ENCODE measurements at places on chromosomes 13 and 19. TPM values are rescaled to one million over a fixed set of nuclear protein-coding genes. Genes with fewer than 3 reads are reported as not detected.

- H3K27ac ChIP-seq, result no peak overlapping the region
- peak; percentile 75 for DNase-seq
- peaks cover 7% of the 10 kb centered on the region for H3K4me1 ChIP-seq
- H3K4me3 ChIP-seq, result no peak overlapping the region
Measured at GRCh38 chr19:2266183-2266993, 10.2 kb upstream of the JSRP1 start.

DNA sequence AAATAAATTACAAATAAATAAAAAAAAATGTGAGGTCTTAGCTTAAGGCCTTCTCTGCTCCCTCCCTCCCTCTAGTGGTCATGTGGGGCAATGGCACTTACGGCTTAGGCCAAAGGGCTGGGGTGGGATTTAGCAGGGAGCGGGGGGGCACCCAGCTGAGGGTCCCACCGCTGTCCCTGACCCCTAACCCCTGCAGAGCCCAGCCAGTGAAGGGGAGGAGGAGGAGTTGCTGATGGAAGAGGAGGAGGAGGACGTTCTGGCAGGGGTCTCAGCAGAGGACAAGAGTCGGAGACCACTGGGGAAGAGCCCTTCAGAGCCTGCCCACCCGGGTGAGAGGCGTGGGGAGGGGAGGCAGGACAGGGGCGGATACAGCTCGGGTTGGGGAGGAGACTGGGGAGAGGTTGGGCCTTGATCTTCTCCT lies 9.3 kb downstream of the MPND start:
- H3K27me3 ChIP-seq, result no peaks in the 10 kb centered on the region
- DNase-seq, result peak; percentile 69

DNA sequence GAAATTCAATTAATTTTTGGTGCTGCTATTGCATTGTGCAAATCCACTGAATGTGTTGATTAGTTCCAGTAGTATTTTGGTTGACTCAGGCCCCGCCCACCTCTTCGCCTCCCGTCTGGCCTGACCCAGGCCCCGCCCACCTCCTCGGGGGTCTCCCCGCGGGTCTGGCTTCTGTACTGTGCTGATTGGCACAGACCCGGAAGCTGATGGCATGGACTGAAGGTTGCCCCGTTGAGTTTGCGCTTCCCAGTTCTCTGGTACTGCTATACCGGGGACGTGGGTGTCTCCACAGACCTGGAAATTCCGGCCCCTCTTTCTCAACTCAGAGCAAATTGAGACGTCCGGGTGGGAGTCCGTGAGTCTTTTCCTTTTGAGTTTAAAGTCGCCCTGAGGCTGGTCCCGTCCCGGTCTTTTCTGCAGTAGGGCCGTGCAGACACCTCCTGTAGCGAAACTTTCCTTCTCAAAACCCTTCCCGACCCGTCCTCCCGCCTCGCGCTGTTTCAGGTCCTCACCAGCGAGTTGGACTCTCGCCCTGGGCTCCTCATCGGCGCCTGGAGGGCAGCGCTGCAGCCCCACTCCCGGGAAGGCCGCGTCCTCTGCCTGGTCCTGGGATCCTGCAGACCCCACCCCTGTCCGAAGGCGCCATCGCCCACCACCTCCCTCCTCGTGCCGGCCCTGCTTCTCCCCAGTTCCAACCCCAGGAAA lies 14.8 kb downstream of the ZNF701 start:
- H3K27me3 ChIP-seq, result no peaks in the 10 kb centered on the region
- H3K27ac ChIP-seq, result no peak overlapping the region
- H3K4me1 ChIP-seq, result no peaks in the 10 kb centered on the region
- DNase-seq, result peak; percentile 55
- no peak overlapping the region for H3K4me3 ChIP-seq
- H3K36me3 ChIP-seq, result no peaks in the 10 kb centered on the region

The ONECUT3 gene
- polyA plus RNA-seq, result not detected

The CCDC169 gene
- polyA plus RNA-seq, result 0.39 TPM

The TBC1D17 gene
- 41.3 TPM for polyA plus RNA-seq

DNA sequence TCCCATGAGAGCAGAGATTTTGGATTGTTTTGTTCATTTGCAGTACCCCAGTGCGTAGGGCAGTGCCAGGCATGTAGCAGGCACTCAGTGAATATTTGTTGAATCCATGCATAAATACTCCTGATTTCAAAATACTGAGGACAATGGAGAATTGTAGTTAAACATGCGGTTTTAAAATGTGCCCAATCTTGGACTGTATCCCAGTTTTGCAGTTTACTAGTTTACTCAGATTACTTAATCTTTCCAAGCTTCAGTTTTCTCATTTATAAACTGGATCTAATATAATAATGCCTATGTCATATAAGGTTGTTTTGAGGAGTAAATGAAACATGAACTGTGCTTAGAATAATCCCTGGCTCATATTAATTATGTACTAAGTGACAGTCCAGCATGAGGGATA lies 39.0 kb downstream of the RCBTB2 start:
- H3K4me1 ChIP-seq, result peaks cover 6% of the 10 kb centered on the region
- DNase-seq, result no peak
- no peak overlapping the region for H3K27ac ChIP-seq
- no peak overlapping the region for H3K4me3 ChIP-seq
- H3K27me3 ChIP-seq, result no peaks in the 10 kb centered on the region

The IQCN gene
- 2.5 TPM for polyA plus RNA-seq

GRCh38 chr19:33724721-33725060 lies 72.0 kb upstream of the KCTD15 start:
- no peaks in the 10 kb centered on the region for H3K36me3 ChIP-seq
- no peaks in the 10 kb centered on the region for H3K27me3 ChIP-seq
- DNase-seq, result no peak
- H3K4me3 ChIP-seq, result no peak overlapping the region

- no peaks in the 10 kb centered on the region for H3K36me3 ChIP-seq
- H3K27ac ChIP-seq, result no peak overlapping the region
- H3K4me1 ChIP-seq, result no peaks in the 10 kb centered on the region
- no peak for DNase-seq
- no peaks in the 10 kb centered on the region for H3K27me3 ChIP-seq
- H3K4me3 ChIP-seq, result no peak overlapping the region
Measured at GRCh38 chr13:75986818-75987217, 350.7 kb downstream of the LMO7 start.

DNA sequence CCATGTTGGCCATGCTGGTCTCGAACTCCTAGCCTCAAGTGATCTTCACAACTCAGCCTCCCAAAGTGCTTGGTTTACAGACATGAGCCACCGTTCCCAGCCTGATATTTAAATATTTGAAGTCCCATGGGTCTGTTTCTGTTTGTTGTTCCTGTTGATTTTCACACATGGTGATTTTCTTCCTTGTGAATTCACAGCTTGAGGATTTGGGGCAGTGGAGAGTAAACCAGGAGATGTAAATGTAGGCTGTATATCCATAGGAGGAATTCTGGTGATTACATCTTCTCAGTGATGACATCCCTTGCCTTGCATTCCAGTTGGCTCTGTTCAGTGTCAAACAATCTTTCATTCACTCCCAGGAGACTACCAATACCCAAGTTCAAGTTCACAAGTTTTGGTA lies 471.9 kb downstream of the KCTD12 start:
- no peaks in the 10 kb centered on the region for H3K36me3 ChIP-seq
- no peak overlapping the region for H3K27ac ChIP-seq
- no peaks in the 10 kb centered on the region for H3K4me1 ChIP-seq
- no peak overlapping the region for H3K4me3 ChIP-seq
- H3K27me3 ChIP-seq, result no peaks in the 10 kb centered on the region

DNA sequence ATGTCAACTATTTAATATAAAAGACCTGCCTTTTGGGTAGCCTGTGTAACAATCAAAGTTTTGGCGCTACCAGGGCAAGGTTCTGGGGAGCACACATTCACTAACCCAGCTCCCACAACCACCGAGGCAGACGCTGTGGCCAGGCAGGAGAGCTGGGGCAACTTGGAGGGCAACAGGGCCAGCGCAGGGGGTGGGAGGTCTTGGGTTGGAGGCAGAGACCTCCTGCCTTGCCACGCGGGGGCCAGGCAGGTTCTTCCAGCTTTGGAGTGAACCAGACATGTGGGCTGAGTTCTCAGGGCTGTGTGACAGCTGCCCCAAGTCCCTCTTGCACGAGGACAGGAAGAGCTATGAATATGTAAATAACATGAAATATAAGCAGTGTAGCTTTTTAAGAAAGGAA lies 30.3 kb upstream of the MCF2L start:
- H3K4me3 ChIP-seq, result no peak overlapping the region
- DNase-seq, result no peak
- no peaks in the 10 kb centered on the region for H3K27me3 ChIP-seq
- no peak overlapping the region for H3K27ac ChIP-seq
- H3K4me1 ChIP-seq, result peaks cover 2% of the 10 kb centered on the region

DNA sequence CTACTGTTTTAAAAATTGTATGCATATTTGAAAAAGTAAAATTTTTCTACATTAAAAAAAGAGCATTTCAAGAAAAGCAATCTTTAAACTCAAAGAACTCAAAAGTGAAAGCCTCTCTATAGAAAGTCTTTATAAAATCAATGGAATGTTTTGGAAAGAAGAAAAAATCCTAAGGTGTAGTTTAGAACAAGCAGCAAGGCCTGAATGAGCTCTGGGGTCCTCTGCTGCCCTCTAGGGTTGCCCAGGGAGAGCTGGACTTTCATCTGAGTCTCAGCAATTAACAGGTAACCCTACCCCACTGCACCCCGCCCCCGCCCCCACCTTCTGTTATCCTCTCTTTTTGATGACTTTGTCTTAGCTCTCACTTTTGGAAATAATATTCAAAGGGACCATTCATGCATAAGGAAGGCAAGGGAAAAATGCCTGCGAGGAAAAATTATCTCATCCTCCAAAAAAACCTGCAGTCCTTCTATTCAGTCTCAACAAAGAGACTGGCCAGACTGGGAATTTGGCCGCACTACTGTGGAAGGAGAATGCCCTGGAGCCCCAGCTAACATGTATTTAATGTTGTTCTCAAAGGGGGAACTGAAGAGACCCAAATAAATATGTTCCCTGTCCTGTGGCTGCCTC lies 24.1 kb downstream of the SLC25A30 start:
- H3K27ac ChIP-seq, result no peak overlapping the region
- DNase-seq, result no peak
- no peak overlapping the region for H3K4me3 ChIP-seq

The LENG9 gene
- 0.70 TPM for polyA plus RNA-seq

DNA sequence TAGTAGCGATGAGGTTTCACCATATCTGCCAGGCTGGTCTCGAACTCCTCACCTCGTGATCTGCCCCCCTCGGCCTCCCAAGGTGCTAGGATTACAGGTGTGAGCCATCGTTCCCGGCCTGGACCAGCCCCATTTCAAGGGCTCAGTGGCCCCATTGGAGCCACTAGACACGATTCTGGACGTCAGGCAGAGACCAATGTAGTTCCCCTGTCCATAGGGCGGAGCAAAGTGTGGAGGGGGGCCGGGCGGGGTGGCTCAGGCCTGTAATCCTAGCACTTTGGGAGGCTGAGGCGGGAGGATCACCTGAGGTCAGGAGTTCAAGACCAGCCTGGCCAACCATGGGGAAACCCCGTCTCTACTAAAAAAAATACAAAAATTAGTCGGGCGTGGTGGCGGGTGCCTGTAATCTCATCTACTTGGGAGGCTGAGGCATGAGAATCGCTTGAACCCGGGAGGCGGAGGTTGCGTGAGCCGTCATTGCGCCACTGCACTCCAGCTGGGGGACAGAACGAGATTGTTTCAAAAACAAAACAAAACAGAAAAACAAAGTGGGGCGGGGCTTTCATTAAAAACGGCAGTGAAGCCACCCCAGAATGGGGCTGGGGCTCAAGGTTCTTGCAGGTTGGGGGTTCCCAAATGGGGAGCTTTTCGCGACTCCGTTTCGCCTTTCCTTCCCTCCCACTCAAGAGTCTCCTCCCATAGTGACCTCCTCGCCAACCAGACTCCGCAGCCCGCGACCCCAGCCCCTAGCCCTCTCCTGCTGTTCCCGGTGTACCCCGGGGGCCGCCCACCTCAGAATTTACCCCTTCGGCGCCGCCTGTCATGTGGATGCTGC lies 758 bp upstream of the TECR start:
- peaks cover 3% of the 10 kb centered on the region for H3K4me1 ChIP-seq
- peak; percentile 63 for DNase-seq
- no peaks in the 10 kb centered on the region for H3K36me3 ChIP-seq
- no peaks in the 10 kb centered on the region for H3K27me3 ChIP-seq

- H3K27me3 ChIP-seq, result no peaks in the 10 kb centered on the region
- peak; percentile 48 for DNase-seq
Measured at GRCh38 chr19:38736413-38737280, 7.6 kb downstream of the CAPN12 start.

DNA sequence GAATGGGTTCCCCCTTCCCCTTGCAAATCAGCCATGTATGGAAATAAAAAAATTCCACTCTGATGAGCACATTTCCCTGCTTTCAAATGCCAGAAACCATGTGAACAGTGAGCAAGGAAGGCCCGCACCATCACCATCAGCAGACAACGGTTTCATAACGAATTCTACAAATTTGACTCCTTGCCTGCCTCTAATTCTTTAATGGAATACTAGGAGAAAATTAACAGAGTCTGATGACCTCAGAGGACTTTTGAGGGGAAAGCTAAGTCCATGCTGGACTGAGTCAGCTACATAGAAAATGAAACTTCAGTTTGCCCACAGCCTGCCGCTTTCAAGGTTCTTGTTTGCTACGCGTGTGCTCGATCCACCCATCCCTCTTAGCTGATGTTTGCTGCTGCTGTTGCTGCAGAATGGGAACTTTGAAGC lies 46.7 kb upstream of the KL start:
- no peaks in the 10 kb centered on the region for H3K4me1 ChIP-seq
- peak; percentile 24 for DNase-seq
- no peaks in the 10 kb centered on the region for H3K36me3 ChIP-seq
- H3K27me3 ChIP-seq, result no peaks in the 10 kb centered on the region
- peak overlapping the region; percentile 43 for H3K27ac ChIP-seq

DNA sequence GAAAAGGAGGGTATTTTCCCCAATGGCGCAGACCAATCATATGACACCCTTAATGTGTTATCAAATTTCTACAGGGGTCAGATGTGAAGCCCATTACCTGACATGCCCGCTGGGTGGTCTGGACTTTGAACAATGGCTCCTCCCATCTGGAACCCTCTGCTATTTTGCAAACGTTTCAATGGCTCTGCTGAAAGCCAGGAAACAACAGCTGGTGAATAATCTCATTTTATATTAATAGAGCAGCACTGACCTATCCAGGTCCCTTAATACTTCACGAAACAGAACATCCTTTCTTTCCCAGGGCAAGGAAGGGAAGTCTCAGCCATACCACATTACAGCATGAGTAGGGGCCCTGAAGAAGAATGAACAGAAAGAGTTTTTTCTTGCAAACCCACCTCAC lies 20.3 kb upstream of the KPNA3 start:
- no peak overlapping the region for H3K4me3 ChIP-seq
- no peaks in the 10 kb centered on the region for H3K4me1 ChIP-seq
- H3K36me3 ChIP-seq, result no peaks in the 10 kb centered on the region
- H3K27me3 ChIP-seq, result no peaks in the 10 kb centered on the region
- DNase-seq, result no peak

GRCh38 chr19:7104747-7105447 lies 35.4 kb downstream of the ZNF557 start:
- H3K4me3 ChIP-seq, result no peak overlapping the region
- no peak for DNase-seq
- H3K4me1 ChIP-seq, result no peaks in the 10 kb centered on the region

DNA sequence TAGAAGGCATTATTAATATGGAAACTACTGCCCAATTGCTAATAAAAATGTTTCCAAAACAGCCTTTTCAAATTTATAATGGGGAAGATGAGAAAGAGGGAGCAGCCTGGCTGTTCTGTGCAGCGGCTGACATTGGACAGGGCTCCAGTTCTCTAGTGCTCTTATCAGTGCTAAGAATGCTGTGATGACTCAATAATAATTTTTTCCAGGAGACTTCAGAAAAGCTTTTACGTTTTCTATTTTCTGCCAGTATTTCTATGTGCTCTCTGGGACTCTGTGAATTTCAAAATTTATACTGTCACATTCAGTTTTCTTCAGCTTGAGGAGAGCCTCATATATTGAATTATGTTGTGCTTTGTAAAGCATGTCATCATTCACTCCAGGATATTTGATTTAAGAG lies 209.6 kb downstream of the VWA8 start:
- H3K27ac ChIP-seq, result no peak overlapping the region
- no peaks in the 10 kb centered on the region for H3K36me3 ChIP-seq
- no peaks in the 10 kb centered on the region for H3K27me3 ChIP-seq
- H3K4me3 ChIP-seq, result no peak overlapping the region
- H3K4me1 ChIP-seq, result peaks cover 2% of the 10 kb centered on the region
- peak; percentile 60 for DNase-seq

The CLDND2 gene
- not detected for polyA plus RNA-seq
